ENCODE measurements at places on chromosomes 6 and 20.

DNA sequence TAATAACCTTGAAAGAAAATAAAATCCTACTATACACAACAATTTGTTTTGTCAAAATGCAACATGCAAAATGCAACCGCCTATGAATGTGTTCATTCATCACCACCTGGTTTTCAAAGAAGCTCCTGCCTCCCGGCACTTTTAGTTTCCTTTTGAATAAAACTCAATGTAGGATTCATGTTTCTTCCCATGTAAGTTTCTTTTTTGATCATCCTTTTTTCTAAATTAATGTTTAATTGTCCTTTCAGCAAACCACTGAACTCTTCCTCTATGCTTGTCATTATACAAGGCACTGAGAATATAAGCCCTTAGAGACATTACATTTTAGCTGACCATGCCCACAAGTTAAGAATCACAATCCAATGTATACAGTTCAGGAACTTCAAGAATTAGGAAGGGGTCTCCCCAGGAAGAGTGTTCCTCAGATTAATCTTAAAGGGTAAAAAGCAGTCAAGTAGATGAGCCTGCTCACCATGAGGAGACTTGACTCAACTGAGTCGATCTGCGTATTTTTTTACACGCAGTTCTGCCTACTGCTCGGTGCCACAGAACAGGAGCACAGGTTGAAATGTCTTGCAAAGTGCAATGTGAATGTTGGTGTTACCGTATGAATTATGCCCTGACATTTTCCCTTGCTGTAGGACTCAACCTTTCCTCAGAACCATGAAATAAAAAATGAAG is 7.2 kb upstream of the THEMIS start:
- no peak for DNase-seq

- no peak for DNase-seq
These were observed 996.8 kb downstream of the KIF16B start for GRCh38 chr20:15576411-15576810.

- DNase-seq = no peak
These were observed 12.9 kb upstream of the PRND start for GRCh38 chr20:4708856-4709255.

DNA sequence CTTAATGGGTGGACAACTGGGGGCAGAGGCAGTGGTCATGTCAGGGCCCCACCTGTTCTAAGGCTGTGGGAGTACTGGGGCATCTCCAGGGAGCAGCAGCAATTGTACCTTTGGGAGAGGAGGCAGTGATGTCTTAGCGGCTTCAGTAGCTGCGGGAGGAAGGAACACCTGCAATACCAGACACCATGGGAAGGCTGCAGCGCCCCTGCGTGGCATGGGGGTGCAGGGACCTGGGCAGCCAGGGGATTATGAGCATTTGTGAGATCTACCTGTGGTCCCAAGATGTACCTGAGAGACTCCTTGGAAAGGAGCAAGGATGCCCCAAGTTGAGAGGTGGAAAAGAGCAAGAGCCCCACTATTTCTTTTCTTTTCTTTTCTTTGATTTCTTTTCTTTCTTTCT is 112.1 kb upstream of the GPR6 start:
- no peak for DNase-seq

GRCh38 chr6:87656857-87657256 is 45.2 kb downstream of the AKIRIN2 start:
- DNase-seq = no peak

GRCh38 chr20:63262836-63263235 is 8.6 kb upstream of the NKAIN4 start:
- DNase-seq = no peak

- peak; percentile 32 for DNase-seq
These were observed 71.2 kb downstream of the RAMACL start for GRCh38 chr6:166515072-166515810.

- no peak for DNase-seq
These were observed 7.3 kb upstream of the CBFA2T2 start for GRCh38 chr20:33482581-33482980.

DNA sequence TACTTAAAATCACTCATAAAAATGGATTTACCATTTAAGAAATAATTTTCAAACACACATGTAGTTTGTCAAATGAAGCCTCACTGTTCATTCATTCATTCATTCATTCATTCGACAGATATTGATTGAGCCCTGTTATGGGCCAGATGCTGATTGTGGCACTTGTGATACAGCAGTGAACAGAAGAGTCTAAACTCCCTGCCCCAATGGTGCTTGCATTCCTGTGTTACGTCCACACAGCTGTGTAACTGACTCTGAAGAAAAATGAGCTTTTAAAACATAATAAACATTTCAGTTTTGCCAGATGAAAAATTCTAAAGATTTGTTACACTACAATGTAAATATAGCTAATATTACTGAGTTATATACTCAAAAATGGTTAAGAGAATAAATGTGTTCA is 46.2 kb downstream of the BACH2 start:
- no peak for DNase-seq

DNA sequence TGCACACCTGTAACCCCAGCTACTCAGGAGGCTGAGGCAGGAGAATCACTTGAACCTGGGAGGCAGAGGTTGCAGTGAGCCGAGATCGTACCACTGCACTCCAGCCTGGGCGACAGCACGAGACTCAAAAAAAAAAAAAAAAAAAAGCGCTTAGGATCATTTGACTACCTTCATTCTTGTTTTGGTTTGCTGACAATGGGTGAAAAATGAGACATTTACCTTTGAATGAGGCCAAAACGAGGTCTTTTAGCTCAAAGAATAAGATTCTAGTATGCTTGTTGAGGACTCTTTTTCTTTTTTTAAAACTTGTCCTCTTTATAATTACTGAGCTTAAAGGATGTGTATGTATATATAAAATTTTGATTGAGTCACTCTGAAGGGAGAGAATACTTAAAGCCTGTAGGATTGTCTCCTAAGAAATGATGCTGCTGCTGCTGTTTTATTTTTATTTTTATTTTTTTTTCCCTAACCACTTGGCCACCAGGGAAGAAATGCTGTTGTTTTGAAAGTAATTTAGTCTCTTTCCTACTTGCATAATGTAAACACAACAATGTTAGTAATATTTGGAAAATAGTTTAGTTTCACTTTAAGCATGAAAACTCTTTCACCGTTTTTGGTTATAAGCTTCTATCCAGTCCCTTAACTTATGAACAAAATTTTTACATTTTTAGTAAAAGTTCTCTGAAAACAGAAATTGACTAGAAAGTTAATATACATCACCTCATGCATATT is 7.9 kb downstream of the UBR2 start:
- DNase-seq = no peak

GRCh38 chr6:133300896-133301295 is 59.7 kb downstream of the EYA4 start:
- DNase-seq = no peak

DNA sequence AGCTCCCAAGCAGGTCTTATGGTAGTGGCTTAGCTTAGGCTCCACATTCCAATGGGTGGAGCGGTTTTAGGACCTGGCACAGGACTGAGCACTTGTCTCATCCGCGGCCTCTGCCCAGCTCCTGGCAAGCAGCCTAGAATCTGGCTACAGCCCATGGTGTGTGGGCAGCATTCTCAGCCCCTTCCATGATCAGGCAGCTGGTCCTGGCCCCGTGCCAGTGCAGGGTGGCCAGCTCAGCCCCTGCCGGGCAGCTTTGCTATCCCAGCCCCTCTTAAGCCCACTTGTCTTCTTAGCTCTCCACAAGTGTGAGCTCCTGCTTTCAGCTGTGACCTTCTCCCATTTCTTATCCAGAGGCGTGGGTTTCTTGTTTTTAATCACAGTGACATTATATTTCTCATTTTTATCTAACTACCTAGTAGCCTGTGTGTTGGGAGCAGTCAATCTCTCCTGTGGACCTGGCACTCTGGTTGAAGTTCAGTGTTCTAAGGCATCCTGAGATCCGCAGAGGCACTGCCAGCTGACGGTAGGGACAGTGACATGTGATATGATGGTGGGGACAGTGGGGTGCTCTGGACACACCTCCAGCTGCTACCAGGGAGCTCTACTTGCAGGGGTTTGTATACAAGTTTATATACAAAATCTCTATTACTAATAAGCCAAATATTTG is 119.9 kb upstream of the PRND start:
- no peak for DNase-seq
